ENCODE measurements at places on chromosomes 6 and 20.

- no peak for DNase-seq
Measured at GRCh38 chr20:52748285-52748932, 223.7 kb upstream of the TSHZ2 start.

- no peak for DNase-seq
Measured at GRCh38 chr6:81130969-81131368, 621.5 kb downstream of the TENT5A start.

DNA sequence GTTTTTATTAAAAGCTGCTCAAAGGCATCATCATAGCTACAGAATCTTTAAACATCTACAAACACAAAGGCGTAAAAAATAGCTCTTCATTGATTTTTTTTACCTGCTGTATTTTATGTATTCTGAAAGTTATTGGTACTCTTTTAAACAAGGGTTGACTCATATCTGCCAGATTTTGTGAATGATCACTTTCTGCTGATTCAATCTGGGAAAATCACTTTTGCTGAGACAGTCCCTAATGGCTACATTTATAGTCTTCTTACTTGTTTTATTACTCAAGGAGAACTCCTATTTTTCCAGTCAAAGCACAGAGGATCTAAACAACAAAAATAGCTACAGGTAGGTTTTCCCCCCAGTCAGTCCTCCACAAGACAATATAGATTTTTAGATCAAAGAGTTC, 739.0 kb downstream of the CBLN4 start:
- DNase-seq: no peak

GRCh38 chr20:62423326-62423706, 4.0 kb downstream of the RBBP8NL start:
- no peak for DNase-seq

- no peak for DNase-seq
Measured at GRCh38 chr6:114558153-114558552, 215.3 kb upstream of the HS3ST5 start.

DNA sequence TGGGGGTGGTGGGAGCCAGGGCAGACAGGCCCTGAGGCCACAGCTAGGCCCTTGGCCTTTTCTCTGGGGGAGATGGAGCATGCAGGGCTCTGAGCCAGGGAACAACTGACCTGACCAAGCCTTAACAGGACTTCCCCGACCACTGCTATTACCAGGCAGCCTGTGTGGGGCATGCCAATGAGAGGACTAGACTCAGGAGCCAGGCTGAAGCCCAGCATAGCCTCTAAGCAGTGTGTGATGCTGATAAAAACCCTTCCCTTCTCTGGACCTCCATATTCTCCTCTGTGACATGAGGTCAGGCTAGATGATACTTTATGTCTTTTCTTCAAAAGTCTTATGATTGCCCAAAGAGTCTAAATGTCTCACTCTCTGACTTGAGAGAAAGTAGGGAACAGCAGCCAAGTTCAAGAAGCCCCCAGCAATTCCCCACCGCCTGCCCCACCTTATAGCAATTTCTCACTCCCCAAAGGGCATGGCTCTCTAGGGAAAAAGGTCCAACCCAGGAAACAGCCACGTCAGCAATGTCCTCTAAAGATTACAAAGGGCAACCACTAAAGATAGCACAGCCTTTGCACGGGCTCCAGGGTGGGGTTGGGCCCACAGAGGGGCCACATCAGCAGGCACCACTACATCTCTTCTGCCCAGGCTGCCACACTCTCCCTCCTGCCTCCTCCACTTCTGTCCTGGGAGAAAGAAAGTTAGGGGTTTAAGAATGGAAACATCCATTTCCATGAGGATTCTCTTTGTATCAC, 71.3 kb downstream of the TRERF1 start:
- no peak for DNase-seq

- DNase-seq: no peak
Measured at GRCh38 chr6:22251348-22251747, 45.5 kb downstream of the PRL start.

DNA sequence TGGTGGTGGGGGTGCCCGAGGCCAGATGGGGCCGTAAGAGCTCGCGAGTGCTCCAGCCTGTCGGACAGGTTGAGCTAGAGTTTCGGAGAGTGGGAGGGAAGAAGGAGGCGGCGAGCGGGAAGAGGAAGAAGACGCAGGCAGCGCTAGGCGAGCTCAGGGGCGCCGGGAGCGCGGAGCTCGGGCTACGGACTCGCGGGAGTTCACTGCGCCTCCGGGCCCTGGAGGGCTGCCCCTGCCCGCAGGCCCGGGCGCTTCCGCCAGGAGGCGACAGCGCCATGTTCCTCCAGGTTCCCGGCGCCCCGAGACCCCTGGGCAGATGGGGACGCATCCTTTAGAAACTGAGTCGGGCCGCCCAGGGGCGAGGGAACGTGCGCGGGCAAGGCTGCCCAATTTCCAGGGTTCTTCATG, 984 bp downstream of the TFAP2C start:
- peak; percentile 55 for DNase-seq

DNA sequence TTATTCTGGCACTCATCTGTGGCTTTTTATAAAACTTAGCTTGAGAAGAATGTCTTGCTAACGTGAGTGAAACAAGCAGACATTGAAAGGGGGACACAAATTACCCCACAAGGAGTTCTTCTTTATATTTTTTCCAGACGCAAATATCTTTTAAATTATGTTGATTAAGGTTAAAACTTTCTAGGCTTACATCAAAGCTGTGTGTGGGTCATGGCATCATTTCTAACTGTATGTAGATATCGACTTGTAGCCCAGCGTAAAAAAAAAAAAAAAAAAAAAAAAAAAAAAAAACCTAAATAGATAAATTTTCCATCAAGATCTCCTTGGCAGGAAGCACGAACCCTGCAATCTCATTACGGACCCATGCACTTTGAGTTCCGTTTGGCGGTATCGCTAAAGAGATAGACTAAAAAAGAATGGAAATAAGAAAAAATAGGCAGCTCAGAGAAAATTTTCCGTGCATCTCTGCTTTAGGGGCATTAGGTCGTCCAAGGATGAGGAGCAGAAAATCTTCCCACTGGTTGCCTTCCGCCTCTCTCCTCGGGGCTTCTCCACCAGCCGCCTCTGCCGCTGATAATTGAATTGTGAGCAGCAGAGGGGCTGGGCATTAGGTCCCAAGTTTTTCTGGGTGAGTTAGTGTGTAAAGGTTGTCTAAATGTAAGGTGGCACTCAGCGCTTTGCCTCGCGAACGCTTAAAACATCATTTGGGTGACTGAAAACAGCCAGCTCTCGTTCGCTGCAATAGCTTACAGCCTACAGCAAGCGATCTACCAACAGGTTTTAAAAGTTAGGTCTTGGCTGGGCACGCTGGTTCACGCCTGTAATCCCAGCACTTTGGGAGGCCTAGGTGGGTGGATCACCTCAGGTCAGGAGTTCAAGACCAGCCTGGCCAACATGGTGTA, 194.0 kb downstream of the TRIM27 start:
- DNase-seq: no peak

- DNase-seq: no peak
Measured at GRCh38 chr6:147212622-147213021, 8.4 kb downstream of the STXBP5 start.

DNA sequence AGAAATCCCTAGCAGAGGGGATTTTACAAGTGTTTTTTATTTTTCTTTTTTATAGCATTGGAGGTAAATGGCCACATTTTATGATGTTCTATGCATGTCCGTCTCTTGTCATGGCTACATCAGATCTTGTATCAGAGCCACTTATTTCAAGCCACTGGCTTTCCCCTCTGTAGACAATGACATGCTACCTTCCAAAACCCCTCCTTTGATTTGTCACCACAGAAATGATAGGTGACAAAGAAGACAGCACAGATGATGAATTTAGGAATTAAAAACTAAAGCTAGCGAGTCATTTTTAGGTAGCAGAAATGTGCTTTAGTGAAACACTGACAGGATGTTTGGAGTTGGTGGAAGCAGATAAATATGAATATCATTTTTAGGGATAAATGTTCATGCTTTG, 20.8 kb downstream of the PLCB1 start:
- DNase-seq: no peak

DNA sequence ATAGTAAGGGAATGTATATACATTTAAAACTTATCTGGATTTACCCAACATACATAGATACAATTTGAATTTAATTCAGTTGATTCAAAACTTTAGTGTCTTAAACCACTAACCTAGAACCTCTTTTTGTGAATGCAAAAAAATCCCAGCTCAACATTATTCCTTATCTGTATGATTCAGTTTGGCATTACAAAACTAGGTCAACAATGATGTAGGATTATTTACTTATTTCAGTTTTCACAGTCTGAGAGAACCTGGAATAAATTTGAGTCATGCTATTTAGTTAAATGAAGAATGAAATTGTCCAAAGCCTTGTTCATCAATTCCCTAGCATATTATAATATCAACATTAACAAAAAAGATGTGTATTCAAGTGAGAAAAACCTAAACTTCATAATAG, 7.4 kb upstream of the PLCB1 start:
- no peak for DNase-seq

GRCh38 chr6:121437851-121438651, 2.6 kb downstream of the GJA1 start:
- DNase-seq: no peak

GRCh38 chr6:102114402-102114801, 720.9 kb downstream of the GRIK2 start:
- no peak for DNase-seq

DNA sequence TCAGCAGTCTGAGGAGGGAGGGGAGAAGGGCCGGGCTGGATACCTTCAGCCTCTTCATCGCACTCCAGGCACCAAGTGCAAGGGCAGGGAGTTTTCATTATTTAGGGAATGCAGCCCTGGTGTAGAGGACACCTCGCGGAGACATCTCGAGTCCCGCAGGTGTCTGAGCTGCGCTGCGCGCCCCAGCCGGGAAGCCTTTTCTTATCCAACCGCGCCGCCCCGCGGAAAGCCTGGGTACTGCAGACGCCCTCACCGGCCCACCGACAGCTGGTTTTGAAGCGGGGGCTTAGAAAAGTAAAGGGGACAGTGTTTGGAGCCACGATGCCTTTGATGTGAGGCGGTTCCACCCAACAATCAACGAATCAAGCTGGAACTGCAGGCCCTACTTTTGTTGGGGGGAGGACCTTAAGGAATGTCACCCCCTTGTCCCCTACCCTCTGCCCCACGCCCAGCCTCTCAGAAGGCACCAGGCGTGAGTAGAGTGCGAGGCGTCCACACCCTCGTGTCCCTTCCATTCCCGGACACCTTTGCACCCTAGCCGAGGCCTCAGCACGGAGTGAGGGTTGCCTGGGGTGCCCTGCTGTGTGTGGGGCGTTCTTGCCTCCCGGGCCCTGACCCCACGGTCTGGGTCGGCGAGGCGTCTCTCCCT, 8.6 kb downstream of the NKX2-2 start:
- peak; percentile 90 for DNase-seq

- DNase-seq: no peak
Measured at GRCh38 chr6:124676033-124676432, 286.2 kb upstream of the RNF217 start.

GRCh38 chr20:63703471-63703975, 4.3 kb downstream of the ARFRP1 start:
- DNase-seq: peak; percentile 11

DNA sequence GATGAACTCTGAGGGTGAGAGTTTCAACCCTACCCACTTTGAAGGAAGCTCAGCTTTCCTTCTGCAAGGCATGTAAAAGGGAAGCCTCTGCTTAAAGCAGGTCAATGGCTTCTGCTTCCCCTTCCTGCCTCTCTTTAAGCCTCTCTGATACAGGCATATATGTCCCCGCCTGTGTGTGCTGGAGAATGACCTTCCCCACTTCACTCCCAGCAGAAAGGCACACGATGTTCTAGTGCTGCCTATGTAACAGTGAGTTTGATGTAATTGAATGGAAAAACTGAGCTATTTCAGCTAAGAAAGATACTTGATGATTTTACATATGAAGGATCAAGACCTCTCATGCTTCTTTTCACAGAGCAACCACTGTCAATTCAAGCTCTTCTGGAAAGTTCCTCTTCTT, 632.2 kb downstream of the HACE1 start:
- no peak for DNase-seq

DNA sequence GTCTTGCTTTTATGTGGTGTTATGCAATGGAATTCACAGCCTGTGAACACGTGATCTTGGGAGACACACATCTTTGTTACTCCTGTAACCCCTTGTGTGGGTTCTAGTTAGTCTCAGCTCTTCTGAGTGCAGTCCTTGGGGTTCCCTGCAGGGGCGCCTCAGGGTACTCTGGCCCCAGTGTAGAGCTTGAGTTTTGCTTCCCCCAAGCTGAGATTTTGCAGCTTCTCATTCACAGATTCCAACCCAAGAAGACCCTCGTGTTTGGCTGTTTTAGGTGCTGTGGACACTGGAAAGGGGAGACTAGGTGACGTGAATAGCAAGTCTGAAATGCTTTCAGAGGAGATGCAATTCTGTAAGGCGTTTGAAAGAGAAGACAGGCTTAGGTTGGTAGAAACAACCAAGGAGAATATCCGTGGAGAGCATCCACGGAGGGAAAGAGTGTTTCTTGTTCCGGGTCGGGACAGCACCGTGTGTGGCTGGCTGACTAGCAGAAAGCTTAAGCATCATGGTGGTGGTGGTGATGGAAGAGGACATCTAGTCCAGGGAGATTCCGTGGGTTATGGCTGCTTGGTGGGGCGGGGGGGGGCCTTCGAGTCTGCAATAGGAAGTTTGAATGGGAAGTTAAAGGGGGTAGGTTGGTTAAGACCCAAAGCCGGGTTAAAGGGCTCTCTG, 30.1 kb downstream of the DUSP22 start:
- no peak for DNase-seq

DNA sequence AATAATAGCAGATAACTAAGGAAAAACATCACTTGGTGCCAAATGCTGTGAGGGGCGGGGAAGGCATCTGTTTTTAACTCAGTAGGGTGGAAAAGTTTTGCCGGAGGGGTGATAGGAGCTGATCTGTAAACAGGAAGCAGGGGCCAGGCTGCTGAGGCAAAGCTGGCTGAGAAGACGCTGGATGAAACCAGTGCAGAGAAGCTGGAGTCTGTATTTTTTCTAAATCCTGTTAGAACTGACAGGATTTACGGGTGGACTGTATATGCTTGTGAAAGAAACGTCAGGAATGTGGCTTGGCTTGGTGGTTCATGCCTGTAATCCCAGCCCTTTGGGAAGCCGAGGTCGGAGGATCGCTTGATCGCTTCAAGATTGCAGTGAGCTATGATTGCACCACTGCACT, 5.6 kb downstream of the PCMTD2 start:
- DNase-seq: peak; percentile 38

- DNase-seq: no peak
Measured at GRCh38 chr6:8865451-8865850, 430.1 kb upstream of the SLC35B3 start.

DNA sequence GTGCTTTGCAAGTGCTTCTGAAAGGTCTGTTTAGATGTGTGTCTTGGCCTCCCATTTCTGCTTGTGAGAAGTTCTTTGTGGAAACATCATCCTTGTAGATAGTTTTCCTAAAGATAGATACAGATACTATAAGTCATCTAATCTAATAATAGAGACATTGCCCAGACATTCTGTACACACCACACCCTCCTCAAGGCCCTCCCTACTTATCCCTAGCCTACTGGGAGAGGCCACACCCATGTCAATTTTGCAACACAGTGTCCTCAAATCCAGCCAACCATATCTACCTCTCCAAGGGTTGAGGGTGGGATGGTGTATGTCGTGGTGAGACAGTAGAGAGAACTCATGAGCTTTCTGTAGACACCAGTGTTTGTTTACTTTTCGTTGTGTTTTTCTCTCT, 6.2 kb downstream of the KDM1B start:
- no peak for DNase-seq

- no peak for DNase-seq
Measured at GRCh38 chr6:100382767-100383195, 81.9 kb downstream of the SIM1 start.

DNA sequence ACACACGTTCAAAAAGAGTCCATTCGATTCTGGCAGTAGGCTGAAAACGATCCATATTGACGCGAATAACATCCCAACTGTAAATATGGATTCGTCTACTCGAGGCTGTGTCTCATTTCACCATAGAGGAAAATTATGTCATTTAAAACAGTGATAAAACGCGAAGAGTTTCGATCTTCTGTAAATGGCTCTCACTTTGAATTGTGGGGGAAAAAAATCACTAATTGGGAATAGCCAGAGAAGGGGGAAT, 845 bp upstream of the MARCKS start:
- no peak for DNase-seq

All from activated CD4-positive, alpha-beta T cell treated with anti-CD3 and anti-CD28 coated beads for 36 hours (primary cell).